ENCODE measurements at places on chromosomes 3 and 15.

- no peak for DNase-seq
Measured at GRCh38 chr3:153162513-153163392, 727 bp downstream of the RAP2B start.

DNA sequence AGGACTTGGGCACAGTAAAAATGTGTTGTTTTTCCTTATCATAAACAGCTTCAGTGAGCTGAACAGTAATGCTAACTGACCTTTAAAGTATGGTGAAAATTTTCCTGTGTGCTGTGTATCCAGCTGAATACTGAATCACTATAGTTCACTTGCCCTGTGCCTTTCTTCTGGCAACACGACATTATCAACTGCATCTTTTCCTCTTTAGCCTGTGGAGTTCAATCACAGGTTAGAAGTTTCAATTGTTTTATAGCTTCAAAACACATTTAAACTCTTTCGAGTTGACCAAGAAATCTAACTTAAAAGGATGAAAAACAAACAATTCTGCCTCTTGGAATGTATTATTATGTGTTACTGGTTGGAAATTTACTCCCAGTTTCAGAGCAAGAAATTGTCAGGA is 1120.7 kb upstream of the ALCAM start:
- no peak for DNase-seq

DNA sequence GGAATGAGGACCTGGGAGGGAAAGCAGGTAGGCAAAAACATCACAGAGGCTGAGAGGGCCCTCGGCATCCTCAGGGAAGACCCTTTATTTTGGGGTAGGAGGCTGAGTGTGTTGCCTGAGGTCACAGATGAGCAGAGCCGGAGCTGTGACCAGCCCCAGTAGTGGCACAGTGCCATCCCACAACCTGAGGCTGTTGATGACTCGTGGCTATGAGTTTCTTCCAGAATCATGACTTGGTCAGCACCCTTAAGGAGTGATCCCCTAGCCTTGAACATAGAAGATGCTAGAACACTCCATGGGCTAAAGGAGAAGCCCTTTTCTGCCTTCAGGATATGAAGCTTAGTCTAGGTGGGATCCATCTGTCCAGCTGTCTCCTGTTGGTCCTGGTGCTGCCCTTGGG is 19.5 kb upstream of the CXCR6 start:
- no peak for DNase-seq

GRCh38 chr15:73887481-73887880 is 14.1 kb downstream of the TBC1D21 start:
- no peak for DNase-seq

DNA sequence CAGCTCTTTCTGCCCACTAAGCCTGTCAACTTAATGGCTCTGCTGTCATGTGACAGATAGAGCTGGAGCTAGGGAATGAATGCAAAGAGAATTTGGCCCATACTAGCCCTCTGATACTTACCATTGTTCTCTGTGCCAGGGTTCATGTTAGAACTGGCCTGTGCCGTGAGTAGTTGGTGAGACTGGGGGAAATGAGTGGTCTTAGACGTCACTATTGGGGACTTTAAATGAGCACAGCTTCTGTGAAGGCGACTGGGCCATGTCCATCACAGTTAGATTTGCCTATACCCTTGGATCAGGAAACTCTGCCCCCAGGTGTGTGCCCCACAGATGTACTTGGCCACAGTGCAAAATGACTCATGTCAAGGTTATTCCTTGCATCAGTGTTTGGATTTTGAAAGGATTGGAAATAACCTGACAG is 124.9 kb downstream of the PTPRG start:
- no peak for DNase-seq

DNA sequence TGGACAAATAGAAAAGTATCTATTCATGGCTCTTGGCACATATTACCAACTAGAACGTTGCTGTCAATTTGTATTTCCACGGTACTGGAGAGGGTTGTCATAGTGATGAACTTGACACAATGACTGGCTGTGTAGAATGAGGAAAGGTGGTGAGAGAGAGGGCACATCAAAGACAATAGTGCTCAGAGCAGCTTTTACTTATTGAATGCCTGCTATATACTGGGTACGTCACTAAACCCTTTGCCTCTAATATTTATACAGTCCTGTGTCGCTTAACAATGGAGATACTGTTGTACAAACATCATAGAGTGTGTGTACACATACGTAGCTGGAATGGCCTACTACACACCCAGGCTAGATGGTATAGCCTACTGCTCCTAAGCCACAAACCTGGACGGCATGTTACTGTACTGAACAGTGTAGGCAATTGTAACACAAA is 8.3 kb downstream of the TMPRSS7 start:
- DNase-seq, result no peak

DNA sequence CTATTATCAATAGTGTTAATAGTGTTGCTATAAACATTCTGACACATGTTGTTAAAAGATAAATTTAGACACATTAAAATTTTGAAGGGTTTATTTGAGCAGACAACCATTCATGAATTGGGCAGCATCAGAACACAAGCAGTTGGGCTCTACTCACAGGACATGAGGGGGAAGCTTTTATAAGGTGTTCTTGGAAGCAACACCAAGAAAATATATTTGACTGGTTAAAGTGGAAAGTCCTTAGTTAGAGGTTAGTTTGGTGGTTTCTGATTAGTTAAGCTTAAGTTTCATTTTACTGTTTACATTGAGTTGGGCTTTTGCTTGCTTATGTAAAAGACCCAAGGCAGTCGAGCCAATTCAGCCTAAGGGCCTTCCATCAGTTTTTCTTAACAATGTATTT is 220.7 kb downstream of the CD47 start:
- no peak for DNase-seq

DNA sequence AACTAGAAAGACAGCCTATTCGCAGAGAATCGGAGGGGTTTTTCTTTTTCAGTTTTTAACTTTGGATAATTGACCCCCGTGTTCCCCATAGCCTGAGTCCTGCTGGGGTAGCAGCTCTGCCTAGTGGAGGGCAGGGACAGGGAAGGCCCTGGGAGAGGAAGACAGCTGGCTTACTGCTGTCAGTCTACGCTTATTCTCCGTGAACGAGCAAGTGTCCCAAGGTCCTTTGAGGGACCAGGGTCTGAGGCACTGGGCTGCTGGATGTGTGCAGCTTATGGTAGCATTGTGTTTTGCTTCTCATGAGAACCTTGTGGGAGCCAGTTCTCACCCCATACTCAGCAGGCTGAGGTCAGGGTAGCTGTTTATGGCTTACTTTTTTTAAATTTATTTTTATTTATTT is 3.0 kb downstream of the LIMD1 start:
- no peak for DNase-seq

- no peak for DNase-seq
Measured at GRCh38 chr3:129078510-129078909, 17.9 kb downstream of the GP9 start.

GRCh38 chr3:84260596-84260995 is 698.2 kb upstream of the CADM2 start:
- DNase-seq, result no peak

GRCh38 chr15:90013503-90013937 is 12.4 kb downstream of the ZNF710 start:
- no peak for DNase-seq

DNA sequence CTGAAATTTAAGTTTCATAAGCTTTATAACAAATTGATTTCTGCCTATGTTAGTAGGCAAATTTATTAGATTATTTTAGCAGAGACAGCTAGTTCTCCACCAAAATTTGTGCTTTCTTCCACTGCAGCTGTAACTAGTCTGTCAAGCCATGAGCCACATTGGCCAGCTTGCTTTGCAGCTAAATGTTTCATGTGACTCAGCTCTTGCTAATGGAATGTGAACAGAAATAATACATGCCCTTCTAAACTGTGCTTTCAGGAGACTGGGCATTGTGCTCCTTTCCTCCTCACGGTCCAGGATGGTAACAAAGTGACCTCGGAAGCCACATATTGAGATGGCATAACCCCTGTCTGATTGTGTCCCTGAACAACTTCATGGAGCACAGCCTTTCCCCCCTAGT is 51.3 kb upstream of the KPNA4 start:
- DNase-seq, result no peak

GRCh38 chr3:47007482-47008233 is 28.2 kb downstream of the NBEAL2 start:
- DNase-seq, result no peak

GRCh38 chr3:59728587-59728908 is 678.7 kb upstream of the CFAP20DC start:
- DNase-seq, result no peak

DNA sequence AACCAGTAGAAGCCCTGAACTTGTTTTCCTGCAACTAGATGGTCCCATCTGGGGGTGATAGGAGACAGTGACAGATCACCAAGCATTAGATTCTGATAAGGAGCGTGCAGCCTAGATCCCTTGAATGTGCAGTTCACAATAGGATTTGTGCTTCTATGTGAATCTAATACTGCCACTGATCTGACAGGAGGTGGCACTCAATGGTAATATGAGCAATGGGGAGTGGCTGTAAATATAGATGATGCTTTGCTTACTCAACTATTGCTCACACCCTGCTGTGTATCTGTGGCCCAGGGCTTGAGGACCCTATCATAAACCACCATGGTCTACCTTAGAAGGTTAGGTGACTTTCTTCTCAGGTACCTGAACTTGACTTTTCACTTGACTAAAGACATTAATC is 417.1 kb upstream of the ARHGEF26 start:
- DNase-seq, result no peak

Data from NT2/D1 (cell line).